ENCODE measurements at places on chromosomes 1 and 21.

DNA sequence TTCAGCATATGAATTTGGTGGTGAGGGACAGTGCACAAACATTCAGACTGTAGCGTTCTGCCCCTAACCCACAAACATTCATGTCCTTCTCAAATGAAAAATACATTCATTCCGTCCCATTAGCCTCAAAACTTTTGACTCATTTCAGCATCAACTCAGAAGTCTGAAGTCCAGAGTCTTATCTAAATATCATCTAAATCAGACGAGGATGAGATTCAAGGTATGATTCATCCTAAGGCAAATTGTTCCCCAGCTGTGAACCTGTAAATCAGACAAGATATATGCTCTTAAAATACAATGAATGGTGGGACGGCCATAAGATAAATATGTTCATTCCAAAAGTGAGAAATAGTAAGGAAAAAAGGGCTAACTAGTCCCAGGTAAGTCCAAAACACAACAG is 1195.6 kb upstream of the ADGRL4 start:
- no peaks in the 10 kb centered on the region for H3K27me3 ChIP-seq
- no peak overlapping the region for H3K4me3 ChIP-seq
- H3K36me3 ChIP-seq: no peaks in the 10 kb centered on the region
- H3K4me1 ChIP-seq: no peaks in the 10 kb centered on the region
- no peak for DNase-seq

- H3K4me1 ChIP-seq: no peaks in the 10 kb centered on the region
These were observed 47.1 kb upstream of the CYP2J2 start for GRCh38 chr1:59973719-59974118.

GRCh38 chr1:241963722-241964121 is 6.2 kb downstream of the BECN2 start:
- H3K27me3 ChIP-seq: no peaks in the 10 kb centered on the region
- H3K4me3 ChIP-seq: no peak overlapping the region
- H3K36me3 ChIP-seq: no peaks in the 10 kb centered on the region
- H3K4me1 ChIP-seq: no peaks in the 10 kb centered on the region
- DNase-seq: no peak
- H3K27ac ChIP-seq: no peak overlapping the region

DNA sequence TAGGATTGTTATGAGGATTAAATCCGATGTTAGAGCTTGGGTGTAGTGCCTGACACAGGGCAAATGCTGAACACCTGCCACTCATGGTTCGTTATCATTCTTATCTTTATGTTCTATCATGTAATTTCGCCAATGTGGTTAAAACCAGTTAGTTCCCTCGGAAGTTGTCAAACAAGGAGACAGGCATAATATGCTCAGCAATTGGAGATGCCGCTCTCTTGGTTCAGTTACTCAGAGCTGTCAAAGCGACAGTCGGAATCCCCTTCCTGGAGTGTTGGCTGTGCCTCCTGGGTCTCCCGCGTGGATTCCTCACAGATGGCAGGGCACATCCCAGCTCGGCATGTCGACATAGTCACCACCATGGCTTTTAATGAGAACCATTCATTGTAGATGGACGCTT is 192.2 kb downstream of the ROR1 start:
- no peaks in the 10 kb centered on the region for H3K36me3 ChIP-seq
- H3K27ac ChIP-seq: no peak overlapping the region
- H3K4me3 ChIP-seq: no peak overlapping the region
- H3K27me3 ChIP-seq: no peaks in the 10 kb centered on the region

GRCh38 chr1:6450943-6451373 is 15.0 kb downstream of the TNFRSF25 start:
- H3K27me3 ChIP-seq: peaks cover 25% of the 10 kb centered on the region
- peak overlapping the region; percentile 70 for H3K27ac ChIP-seq
- DNase-seq: peak; percentile 93
- H3K36me3 ChIP-seq: no peaks in the 10 kb centered on the region

- no peak for DNase-seq
- no peak overlapping the region for H3K27ac ChIP-seq
- no peaks in the 10 kb centered on the region for H3K36me3 ChIP-seq
- peaks cover 4% of the 10 kb centered on the region for H3K4me1 ChIP-seq
These were observed 6.9 kb upstream of the PLA2G2D start for GRCh38 chr1:20126041-20126805.

DNA sequence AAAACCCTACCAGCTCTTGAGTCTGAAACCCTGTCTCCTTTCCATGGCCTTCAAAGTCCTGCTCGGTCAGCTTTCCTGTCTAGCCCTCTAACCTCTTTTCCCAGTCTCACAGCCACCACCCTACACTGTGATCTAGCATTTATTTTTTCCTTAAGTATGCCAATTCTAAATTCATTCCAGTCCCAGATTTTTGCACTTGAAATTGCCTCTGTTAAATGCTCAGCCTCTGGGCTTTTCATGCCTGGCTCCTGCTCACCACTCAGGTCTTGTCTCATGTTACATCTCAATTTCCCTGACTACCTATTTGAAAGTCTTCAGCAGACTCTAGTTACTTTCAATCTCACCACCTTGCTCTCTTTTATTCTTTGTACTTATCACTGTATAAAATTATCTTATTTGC is 176.2 kb downstream of the ADGRL4 start:
- no peak overlapping the region for H3K4me3 ChIP-seq
- no peak overlapping the region for H3K27ac ChIP-seq
- no peaks in the 10 kb centered on the region for H3K36me3 ChIP-seq
- no peak for DNase-seq

GRCh38 chr1:235947989-235948388 is 81.3 kb upstream of the LYST start:
- no peaks in the 10 kb centered on the region for H3K4me1 ChIP-seq
- H3K27me3 ChIP-seq: no peaks in the 10 kb centered on the region
- no peak overlapping the region for H3K27ac ChIP-seq

- no peak overlapping the region for H3K27ac ChIP-seq
- H3K4me1 ChIP-seq: peaks cover 7% of the 10 kb centered on the region
- DNase-seq: no peak
- no peak overlapping the region for H3K4me3 ChIP-seq
These were observed 37.9 kb upstream of the DUSP10 start for GRCh38 chr1:221779771-221780170.

DNA sequence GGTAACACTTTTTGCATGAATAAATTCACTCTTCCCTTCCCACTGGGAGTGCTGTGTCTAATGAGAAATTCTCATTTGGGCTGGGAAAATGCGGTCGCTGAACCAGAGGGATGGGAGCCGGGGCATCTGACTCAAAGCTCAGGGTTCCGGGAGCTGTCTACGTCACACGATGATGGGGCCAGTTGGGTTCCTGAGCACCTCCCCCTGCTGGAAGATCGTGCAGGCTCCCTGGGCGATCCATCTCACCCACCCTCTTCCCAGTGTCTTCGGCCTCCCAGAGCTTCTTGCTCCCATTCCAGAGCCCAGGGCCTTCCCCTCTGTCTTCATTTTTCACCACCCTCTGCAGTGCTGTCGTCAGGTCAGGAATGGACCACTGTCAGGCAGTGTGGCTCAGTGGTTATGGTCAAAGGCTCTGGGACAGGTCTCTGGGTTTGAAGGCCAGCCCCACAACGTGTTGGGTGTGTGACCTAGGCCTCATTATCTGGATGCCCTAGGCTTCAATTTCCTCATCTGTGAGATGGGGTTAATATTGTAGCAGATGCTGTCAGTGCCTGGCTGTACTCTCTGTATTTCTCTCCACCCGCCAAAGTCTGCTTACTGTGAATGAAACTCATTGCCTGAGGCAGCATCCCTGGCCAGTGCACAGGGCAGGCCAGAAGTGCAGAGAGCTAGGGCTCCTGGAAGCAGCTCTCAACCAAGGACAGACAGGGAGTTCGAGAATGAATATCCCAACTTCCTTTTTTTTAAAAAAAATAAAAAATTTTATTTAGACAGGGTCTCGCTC is 31.8 kb downstream of the IGSF21 start:
- DNase-seq: no peak
- H3K4me3 ChIP-seq: no peak overlapping the region
- no peaks in the 10 kb centered on the region for H3K27me3 ChIP-seq
- no peaks in the 10 kb centered on the region for H3K4me1 ChIP-seq
- H3K27ac ChIP-seq: no peak overlapping the region

- H3K4me1 ChIP-seq: no peaks in the 10 kb centered on the region
- no peak for DNase-seq
- H3K36me3 ChIP-seq: no peaks in the 10 kb centered on the region
- no peak overlapping the region for H3K4me3 ChIP-seq
- no peaks in the 10 kb centered on the region for H3K27me3 ChIP-seq
These were observed 356.4 kb upstream of the ESRRG start for GRCh38 chr1:217079584-217079983.

GRCh38 chr1:52670604-52671003 is 27.5 kb downstream of the COA7 start:
- DNase-seq: no peak
- no peaks in the 10 kb centered on the region for H3K36me3 ChIP-seq
- no peak overlapping the region for H3K4me3 ChIP-seq
- H3K27me3 ChIP-seq: no peaks in the 10 kb centered on the region
- no peak overlapping the region for H3K27ac ChIP-seq
- H3K4me1 ChIP-seq: no peaks in the 10 kb centered on the region

GRCh38 chr1:224499204-224499603 is 64.6 kb upstream of the WDR26 start:
- H3K27ac ChIP-seq: peak overlapping the region; percentile 74
- H3K4me1 ChIP-seq: peaks cover 23% of the 10 kb centered on the region
- DNase-seq: no peak

DNA sequence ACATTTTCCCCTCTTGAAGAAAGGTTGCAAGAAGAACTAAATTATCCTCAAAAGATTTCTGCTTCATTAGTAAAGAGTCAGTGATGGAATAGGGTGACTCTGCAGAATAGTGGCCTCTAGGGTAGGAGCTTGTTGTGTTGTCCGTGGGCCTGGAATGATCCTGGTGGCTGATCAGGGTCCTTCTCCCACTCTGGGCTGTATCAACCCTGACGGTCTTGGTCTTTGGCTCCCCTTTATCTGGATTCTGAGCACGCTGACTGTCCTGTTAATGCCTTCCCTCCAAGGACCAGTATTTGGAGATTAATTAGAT is 36.9 kb upstream of the SRRM1 start:
- no peaks in the 10 kb centered on the region for H3K27me3 ChIP-seq
- DNase-seq: no peak
- no peaks in the 10 kb centered on the region for H3K36me3 ChIP-seq
- H3K4me3 ChIP-seq: no peak overlapping the region

Data from colonic mucosa (tissue), 4 donors.